Breast epithelium (tissue), 4 donors: ENCODE measurements at places on chromosomes 4 and X.

- peaks cover 4% of the 10 kb centered on the region for H3K4me1 ChIP-seq
- H3K4me3 ChIP-seq, result no peak overlapping the region
- DNase-seq, result no peak
- peak overlapping the region; percentile 73 for H3K27ac ChIP-seq
These were observed 78.1 kb upstream of the GPM6B start for GRCh38 chrX:13894888-13895565.

GRCh38 chr4:106424426-106424825 lies 55.8 kb upstream of the GIMD1 start:
- H3K36me3 ChIP-seq, result no peaks in the 10 kb centered on the region
- no peak overlapping the region for H3K27ac ChIP-seq
- DNase-seq, result no peak
- no peaks in the 10 kb centered on the region for H3K4me1 ChIP-seq
- H3K27me3 ChIP-seq, result no peaks in the 10 kb centered on the region

DNA sequence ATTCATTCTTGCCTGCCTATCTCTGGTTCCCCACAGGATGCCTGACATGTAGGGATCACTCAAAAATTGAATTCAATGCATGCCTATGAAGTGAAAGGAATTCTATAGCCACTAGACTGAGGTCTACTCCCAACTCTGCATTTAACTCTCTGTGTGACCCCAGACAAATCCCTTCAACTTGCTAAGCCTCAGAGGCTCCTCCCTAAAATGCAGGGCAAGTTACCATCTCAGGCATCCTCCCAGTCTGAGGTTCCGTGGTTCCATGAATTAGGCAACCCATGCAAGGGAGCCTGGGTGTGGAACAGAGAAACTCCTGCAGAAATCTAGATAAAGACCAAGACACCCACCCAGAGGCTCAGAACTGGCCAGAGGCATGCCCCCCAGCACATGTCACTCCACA lies 6.6 kb downstream of the SRPX start:
- H3K27me3 ChIP-seq, result no peaks in the 10 kb centered on the region
- H3K27ac ChIP-seq, result no peak overlapping the region
- no peaks in the 10 kb centered on the region for H3K4me1 ChIP-seq
- DNase-seq, result no peak
- H3K4me3 ChIP-seq, result no peak overlapping the region
- H3K36me3 ChIP-seq, result no peaks in the 10 kb centered on the region

- no peak overlapping the region for H3K27ac ChIP-seq
- no peaks in the 10 kb centered on the region for H3K27me3 ChIP-seq
- no peaks in the 10 kb centered on the region for H3K4me1 ChIP-seq
- no peaks in the 10 kb centered on the region for H3K36me3 ChIP-seq
- DNase-seq, result no peak
These were observed 359.6 kb upstream of the PITX2 start for GRCh38 chr4:110982486-110982885.

DNA sequence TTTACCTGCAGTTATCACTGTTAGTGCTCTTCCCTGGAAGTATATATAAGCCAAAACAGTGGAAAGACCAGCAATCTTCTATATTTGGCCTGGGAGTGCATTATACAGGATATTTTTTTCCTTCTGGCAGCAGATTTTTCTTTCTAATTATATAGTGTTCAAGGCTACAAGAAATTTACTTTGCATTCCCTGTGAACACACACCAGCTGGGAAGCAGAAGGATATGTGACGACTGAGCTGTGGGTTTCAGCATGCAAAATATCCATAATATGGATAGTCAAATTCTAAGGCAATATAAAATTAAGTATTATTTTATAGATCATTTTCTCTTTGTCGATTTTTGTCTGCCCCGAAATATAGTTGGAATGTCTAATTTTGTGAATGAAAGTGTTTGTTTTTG lies 31.2 kb downstream of the GUCY1B1 start:
- H3K4me1 ChIP-seq, result no peaks in the 10 kb centered on the region
- DNase-seq, result no peak
- H3K27me3 ChIP-seq, result no peaks in the 10 kb centered on the region
- H3K36me3 ChIP-seq, result no peaks in the 10 kb centered on the region
- H3K27ac ChIP-seq, result no peak overlapping the region

DNA sequence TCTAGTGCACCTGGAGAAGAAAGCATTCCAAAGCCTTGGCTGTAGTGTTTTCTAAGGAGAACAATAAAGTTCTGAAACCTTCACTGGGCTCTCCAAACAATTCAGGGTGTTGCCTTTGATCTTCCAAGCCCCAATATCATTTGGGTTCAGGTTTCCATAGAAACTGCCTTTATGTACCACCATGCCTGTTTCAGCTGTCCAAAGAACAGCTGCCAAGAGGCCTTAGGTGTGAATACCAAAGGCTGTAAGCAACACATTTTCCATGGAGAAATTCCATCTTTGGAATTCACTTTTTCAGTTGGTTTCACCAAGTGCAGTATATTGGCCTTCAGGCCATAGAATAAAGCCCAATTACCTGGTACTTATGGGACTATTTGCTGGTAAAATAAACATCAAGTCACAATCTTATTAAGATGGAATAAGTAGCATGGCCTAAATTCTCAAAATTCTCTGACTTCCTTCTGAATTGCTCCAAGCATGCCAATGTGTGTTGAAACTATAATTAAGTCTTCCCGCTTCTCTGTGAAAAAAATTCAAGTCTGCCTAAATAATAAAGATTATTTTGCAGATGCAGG lies 61.9 kb downstream of the COX18 start:
- no peak overlapping the region for H3K4me3 ChIP-seq
- H3K4me1 ChIP-seq, result no peaks in the 10 kb centered on the region
- no peaks in the 10 kb centered on the region for H3K27me3 ChIP-seq
- H3K27ac ChIP-seq, result no peak overlapping the region
- no peak for DNase-seq
